ENCODE measurements at places on chromosomes 5 and 9.

- DNase-seq: no peak
Measured at GRCh38 chr5:177373806-177374205, 10.4 kb upstream of the SLC34A1 start.

DNA sequence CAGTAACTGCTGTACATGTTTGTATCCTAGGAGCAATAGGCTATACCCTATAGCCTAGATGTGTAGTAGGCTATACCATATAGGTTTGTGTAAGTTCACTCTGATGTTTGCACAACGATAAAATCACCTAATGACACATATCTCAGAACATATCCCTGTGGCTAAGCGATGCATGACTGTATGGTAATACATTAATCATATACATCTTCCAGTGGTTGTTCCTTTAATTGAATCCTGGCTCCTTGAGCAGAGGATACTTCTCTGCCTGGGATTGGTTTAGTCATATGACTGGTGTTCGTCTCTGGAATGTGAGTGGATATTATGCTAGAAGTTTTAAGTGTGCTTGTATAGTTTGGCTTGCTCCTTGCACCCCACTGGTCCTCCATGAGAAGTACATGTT, 425.8 kb downstream of the MAN2A1 start:
- DNase-seq: no peak

- no peak for DNase-seq
Measured at GRCh38 chr9:115306865-115307264, 188.9 kb upstream of the TNC start.

- no peak for DNase-seq
Measured at GRCh38 chr5:99331061-99331460, 402.3 kb upstream of the CHD1 start.

- DNase-seq: peak; percentile 32
Measured at GRCh38 chr5:142403583-142403982, 78.8 kb upstream of the SPRY4 start.

All from LoVo (cell line).